PC-9 (cell line): ENCODE measurements at places on chromosomes 7 and 10. TPM values are rescaled to one million over a fixed set of nuclear protein-coding genes. Genes with fewer than 3 reads are reported as not detected.

DNA sequence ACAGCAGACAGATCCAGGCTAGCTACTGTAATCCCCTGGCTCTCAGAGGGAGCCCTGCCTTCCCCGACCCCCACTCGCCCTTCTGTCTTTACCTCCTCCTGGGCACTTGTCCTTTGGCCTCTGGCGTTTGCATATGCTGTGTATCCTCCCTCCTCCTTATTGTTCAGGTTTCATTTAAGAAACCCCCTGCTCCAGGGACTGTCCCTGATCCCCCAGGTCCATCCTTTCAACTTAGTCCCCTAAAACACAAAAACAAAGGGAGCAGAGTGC, 25.7 kb downstream of the GRID1 start:
- H3K36me3 ChIP-seq = no peaks in the 10 kb centered on the region
- H3K27me3 ChIP-seq = no peaks in the 10 kb centered on the region

GRCh38 chr10:118557946-118558345, 37.5 kb downstream of the PRLHR start:
- H3K4me1 ChIP-seq = no peaks in the 10 kb centered on the region
- H3K27me3 ChIP-seq = no peaks in the 10 kb centered on the region
- H3K27ac ChIP-seq = no peak overlapping the region

DNA sequence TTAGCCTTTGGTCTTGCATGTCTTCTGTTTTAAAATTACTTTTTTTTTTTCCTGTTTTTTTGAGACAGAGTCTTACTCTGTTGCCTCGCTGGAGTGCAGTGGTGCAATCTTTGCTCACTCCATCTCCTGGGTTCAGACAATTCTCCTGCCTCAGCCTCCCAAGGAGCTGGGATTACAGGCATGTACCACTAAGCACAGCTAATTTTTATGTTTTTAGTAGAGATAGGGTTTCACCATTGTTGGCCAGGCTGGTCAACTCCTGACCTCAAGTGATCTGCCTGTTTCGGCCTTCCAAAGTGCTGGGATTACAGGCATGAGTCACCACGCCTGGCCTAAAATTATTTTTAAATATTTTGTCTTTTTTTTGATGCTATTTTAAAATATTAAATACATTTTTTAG, 38.5 kb downstream of the MLLT10 start:
- DNase-seq = no peak
- no peak overlapping the region for H3K4me3 ChIP-seq
- no peaks in the 10 kb centered on the region for H3K4me1 ChIP-seq
- no peaks in the 10 kb centered on the region for H3K36me3 ChIP-seq
- H3K27ac ChIP-seq = no peak overlapping the region

DNA sequence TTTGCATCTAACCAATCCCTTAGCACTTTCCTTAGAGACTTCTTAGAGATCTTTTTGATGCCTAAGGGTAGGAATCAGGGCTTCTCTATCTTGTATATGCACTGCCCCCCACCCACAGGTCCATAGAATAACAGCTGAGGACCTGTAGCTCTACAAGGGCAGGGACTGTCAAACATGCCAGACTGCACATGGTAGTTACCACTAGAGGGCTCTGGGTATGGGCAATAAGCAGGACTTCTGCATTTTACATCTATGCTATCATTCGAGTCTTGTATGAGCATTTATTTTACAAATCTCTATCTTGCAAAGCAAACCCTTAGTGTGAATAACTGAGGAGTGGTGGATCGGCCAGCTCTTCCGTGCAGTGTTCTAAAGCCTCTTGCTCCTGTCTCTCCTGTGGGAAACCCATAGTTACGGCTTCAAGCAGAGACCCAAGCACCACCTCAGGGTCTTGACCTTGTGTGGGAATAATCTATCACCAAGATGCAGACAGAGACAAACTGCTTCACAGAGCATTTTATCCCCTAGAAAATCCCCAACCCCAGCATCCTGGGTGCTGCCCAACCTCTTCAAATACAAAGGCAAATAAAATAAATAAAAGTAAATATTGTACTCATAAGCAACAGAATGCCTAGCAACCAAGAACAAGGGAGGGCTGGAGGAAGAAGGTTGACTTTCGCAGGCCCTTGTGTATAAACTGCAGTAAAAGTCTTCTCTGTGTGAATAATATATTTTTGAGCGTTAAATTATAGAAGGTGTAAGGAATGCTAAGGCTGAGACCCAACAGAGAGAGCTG, 219.3 kb downstream of the WDR11 start:
- no peak overlapping the region for H3K4me3 ChIP-seq
- no peak for DNase-seq
- no peaks in the 10 kb centered on the region; the same call in 1 of the 2 replicates for H3K27me3 ChIP-seq
- no peaks in the 10 kb centered on the region for H3K36me3 ChIP-seq
- no peak overlapping the region for H3K27ac ChIP-seq
- H3K4me1 ChIP-seq = no peaks in the 10 kb centered on the region

- no peaks in the 10 kb centered on the region for H3K4me1 ChIP-seq
- H3K36me3 ChIP-seq = no peaks in the 10 kb centered on the region
- no peaks in the 10 kb centered on the region; the same call in 1 of the 2 replicates for H3K27me3 ChIP-seq
- no peak overlapping the region for H3K27ac ChIP-seq
Measured at GRCh38 chr10:80265740-80266512, 23.5 kb downstream of the MAT1A start.

- H3K27ac ChIP-seq = no peak overlapping the region
- no peak overlapping the region for H3K4me3 ChIP-seq
- no peaks in the 10 kb centered on the region for H3K4me1 ChIP-seq
- no peaks in the 10 kb centered on the region for H3K27me3 ChIP-seq
- no peak for DNase-seq
- H3K36me3 ChIP-seq = no peaks in the 10 kb centered on the region
Measured at GRCh38 chr10:44105696-44106095, 279.2 kb downstream of the CXCL12 start.

DNA sequence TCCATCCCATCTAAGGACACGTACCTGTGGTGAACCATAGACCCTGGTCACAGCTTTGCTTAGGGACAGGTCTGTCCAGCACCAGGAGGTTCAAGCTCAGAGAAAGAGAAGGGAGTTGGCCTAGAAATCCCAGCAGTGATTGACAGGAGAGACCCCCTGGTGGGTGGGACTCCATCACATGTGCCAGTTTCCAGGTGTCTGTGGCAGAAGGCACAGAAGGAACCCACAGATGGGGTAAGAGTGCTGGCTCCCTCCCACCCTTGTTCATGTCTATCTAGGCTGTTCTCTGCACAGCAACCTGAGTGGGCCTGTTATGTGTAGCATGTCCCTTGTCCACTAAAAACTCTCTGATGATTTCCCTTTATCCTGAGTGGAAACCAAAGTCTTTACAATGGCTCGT, 54.0 kb upstream of the GRB10 start:
- peaks cover 38% of the 10 kb centered on the region for H3K4me1 ChIP-seq
- H3K27me3 ChIP-seq = no peaks in the 10 kb centered on the region
- H3K36me3 ChIP-seq = no peaks in the 10 kb centered on the region
- H3K27ac ChIP-seq = no peak overlapping the region

DNA sequence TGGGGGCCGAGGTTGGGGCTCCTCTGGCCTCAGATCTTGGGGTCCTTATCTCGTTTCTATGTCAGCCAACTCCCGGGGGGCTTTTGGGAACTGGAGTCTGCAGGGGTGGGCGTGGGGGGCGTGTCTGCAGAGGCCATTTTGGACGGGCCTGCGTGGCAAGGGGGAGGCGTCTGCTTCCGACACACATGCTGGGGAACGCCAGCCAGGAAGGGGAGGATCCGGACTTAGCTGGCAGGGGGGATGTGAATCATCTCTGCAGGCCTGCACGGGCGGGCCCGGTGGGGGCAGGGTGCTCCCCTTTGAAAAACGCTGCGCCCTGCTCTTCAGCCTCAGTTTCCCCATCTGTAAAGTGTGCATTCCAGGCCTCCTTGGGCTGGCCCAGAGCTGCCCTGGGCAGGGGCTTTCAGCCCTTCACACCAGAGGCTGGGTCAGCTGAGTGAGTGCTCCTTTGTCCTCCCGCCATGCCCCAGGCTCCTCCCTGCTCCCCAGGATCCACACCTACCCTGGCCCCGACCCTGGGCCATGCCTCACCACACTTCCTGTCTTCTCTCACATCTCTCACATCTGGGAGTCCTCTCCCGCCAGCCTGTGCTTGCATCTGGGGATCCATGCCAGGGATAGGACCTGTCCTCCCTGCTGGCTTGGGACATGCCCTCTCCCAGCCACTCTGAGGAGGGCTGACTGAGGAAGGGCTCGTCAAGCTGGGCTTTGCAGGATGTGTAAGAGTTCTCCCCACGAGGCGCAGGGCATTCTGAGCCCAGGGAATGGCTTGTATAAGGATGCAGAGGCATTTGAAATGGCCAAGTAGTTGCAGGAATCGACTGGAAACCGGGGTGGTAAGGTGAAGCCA, 172.6 kb upstream of the TNRC18 start:
- H3K36me3 ChIP-seq = 0 out of 2 replicates have a peak, but pooled peaks cover 3% of the 10 kb centered on the region
- H3K27ac ChIP-seq = peak overlapping the region; percentile 60
- H3K27me3 ChIP-seq = no peaks in the 10 kb centered on the region
- H3K4me1 ChIP-seq = peaks cover 53% of the 10 kb centered on the region
- DNase-seq = peak; percentile 83

PPP1R3A gene
- total RNA-seq = not detected in 2 replicates
